ENCODE measurements at places on chromosomes 2 and 18. TPM values are rescaled to one million over a fixed set of nuclear protein-coding genes. Genes with fewer than 3 reads are reported as not detected.

Gene TNFAIP6
- 0.51 TPM for polyA plus RNA-seq

Gene LGALSL
- 16.8 TPM for polyA plus RNA-seq

Gene GTF3C2
- 43.8 TPM for polyA plus RNA-seq

Gene KCNK3
- polyA plus RNA-seq: 0.16 TPM

Gene LYPD6B
- polyA plus RNA-seq: 4.9 TPM

Gene GDF7
- 0.56 TPM for polyA plus RNA-seq

Gene ACMSD
- polyA plus RNA-seq: not detected

Gene ATP8B1
- polyA plus RNA-seq: 8.0 TPM

Gene SS18
- polyA plus RNA-seq: 40.6 TPM

Gene GKN2
- polyA plus RNA-seq: not detected

Gene GNLY
- 1.2 TPM for polyA plus RNA-seq

Gene VSNL1
- polyA plus RNA-seq: 35.7 TPM

Gene CPLX4
- polyA plus RNA-seq: not detected

Measured in esophagus (tissue), 2 donors.